Fibroblast of gingiva (primary cell): ENCODE measurements at places on chromosomes 6 and 20.

DNA sequence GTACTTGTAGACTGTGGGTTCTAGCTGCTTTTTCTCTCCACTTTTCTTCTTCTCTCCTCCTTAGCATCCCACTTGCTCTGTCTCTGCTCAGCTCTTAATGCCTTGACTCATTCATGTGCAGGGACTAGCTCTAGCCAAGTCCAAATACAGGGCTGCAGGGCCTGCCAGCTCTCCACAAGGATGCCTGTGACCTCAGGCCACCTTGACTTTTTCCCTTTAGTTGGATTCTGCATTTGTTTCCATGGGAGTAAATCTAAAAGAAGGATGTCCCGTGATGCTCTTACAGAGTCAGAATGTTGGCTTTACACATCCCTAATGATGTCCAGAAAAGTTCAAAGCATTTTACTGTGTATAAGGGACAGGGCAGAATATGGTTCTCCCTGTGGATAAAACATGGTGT, 101.8 kb upstream of the PREP start:
- DNase-seq, result no peak

DNA sequence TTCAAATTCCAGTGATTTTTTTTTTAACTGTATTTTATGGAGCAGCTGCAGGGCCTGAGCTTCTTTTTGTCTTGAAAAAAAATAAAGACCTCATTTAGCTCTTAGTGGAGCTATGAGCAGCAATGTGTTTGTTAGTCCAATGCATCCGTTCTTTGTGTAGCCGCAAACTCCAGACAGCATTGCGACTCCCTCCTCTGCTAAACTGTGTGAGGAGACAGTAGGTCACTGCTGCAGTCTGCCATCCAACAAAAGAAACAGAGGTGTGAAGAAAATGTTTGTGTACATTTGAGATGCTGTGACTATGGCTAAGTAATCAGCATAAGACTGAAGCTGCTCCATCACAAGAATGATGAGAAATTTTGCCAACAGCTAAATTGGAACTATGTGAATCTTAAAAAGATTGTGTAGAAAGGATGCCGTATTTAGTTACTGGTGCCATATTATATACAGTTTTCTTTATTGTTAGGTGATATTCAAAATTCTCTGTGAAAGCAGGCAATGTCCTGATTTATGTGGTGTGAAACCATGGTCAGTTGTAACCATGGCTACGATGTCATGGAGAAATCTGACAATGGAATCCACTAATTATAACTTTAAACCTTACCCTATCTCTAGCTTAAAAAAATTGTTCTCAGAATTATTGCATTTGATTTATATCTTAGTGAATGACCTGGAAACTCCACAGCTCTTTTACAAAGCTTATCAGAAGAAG, 428.8 kb upstream of the EPHA7 start:
- DNase-seq, result no peak

DNA sequence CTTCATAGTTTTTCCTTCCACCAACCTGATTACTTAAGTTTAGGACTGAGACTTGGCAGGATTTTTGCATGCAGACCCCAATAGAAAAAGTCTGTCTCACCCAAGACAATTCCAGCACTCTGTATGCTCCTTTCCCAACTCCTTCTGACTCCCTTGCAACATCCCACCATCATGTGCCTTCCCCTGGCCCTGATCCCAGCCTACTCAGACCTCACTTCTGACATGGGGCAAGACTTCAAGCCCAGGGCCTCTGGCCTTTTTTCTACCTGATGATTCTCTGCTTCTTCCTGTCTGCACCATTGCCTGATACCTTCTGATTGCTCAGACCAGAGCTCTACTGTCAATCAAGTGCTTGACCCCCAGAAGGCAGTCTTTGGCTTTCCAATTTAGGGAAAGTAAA, 96.6 kb downstream of the HAO1 start:
- DNase-seq, result peak; percentile 81

DNA sequence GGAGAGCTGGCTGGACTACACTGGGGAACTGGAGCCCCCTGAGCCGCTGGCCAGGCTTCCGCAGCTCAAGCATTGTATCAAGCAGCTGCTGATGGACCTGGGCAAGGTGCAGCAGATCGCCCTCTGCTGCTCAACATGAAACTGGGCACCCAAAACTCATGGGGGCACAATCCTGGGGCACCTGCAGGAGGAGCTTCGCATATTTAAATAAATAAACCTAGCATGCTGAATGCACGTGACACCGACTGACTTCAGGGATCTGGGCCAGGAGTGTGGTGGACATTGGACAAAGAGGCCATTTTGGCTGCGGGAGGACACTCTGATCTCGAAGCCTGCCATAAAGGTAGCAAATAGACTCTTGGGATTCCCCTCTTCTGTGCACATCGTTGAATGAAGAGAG, 6.8 kb downstream of the SCAND1 start:
- peak; percentile 10 for DNase-seq

DNA sequence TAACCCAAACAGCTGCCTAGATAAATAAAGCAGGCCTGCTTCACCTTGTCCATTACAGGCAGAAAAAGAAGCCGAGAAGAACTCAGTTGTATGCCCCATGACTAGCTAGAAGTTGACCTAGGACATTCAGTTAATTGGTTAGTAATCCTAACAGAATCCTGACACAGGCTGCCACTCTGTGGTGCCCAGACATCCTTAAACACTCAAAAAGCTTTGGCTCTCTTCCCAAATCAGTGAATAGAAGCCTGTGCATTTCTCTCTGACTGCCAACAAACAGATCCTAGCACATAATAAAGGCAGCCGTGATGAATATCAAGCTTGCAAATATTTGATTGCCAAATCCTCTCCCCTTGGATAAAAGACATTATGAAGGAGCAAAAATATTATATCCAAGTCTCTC, 519.1 kb upstream of the EYS start:
- DNase-seq, result no peak

DNA sequence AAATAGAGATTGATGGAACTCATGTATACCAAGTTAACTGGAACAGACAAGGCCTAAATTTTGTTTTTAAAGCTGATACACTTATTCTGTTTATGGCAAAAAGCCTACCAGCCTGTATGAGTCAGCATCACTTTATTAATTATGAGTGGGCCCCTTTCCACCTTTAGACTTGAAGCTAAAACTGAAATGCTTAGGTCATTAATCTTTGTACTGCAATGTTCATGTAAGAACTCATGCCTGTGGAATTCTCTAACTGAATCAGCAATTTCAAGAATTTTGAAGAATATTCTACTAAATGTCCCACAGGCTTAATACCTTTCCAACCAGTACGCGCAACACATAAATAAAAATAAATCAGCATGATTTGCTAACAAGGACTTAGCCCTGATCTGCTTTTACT, 140.2 kb upstream of the PHACTR1 start:
- peak; percentile 61 for DNase-seq

DNA sequence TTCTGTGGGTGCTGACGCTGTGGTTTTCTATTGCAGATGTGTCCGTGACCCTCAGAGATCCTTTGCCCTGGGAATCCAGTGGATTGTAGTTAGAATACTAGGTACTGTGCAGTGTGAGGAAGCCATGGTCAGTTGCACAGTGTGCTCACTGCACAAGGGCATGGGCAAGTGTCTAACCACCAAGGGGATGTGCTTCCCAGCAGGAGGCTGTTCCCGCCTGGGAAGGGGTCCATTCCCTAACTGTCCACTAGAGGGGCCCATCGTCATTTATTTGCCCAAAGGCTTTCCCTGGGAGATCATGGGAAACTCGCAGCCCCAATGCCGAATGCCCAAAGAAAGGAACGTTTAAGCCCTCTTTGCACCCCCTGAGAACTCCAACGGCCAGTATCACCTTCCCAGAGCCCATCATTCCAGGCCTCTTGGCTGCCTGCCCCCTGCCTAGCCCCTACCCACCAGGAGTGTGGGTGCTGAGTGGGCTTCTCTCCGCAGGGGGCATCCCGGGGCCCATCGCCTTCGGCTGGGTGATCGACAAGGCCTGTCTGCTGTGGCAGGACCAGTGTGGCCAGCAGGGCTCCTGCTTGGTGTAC, 26.2 kb downstream of the SLCO4A1 start:
- DNase-seq, result peak; percentile 64

DNA sequence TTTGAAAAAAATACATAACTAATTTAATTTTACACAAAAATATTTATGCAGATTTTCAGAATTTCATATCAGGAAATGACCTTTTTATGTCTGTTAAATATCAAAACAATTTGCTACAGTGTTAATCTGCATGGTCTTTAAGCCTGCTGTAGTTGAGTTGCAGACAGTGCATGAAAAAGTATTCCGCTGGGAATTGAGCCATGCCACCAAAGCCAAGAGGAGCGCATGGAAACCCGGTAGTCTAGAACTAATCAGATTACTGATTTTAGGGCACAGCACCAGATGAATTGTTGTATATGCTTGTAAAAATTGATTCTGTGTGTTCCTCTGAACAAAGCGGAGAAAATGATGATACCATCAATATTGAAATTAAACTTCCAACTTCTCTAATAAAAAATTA, 34.3 kb upstream of the LAMP5 start:
- DNase-seq, result no peak

GRCh38 chr6:2439082-2439481, 193.7 kb upstream of the GMDS start:
- DNase-seq, result no peak

DNA sequence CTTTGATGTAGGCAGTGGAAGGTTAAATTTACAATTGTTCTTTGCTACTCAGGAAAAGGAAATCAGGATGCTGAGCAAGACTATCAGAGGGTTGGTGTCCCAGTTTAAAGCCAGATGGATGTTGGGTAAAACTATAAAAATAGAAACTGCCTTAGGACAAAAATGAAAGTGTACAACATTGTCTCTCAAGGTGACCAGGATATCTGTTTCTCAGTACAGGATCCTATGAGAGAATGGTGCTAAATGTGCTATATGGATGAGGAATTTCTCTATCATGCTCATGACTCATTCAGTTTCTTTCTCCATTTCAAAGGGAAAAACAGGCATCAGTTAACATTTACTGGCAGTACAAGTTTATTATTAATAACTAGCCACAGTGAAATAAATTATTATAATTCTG, 534.2 kb upstream of the GJE1 start:
- peak; percentile 4 for DNase-seq

DNA sequence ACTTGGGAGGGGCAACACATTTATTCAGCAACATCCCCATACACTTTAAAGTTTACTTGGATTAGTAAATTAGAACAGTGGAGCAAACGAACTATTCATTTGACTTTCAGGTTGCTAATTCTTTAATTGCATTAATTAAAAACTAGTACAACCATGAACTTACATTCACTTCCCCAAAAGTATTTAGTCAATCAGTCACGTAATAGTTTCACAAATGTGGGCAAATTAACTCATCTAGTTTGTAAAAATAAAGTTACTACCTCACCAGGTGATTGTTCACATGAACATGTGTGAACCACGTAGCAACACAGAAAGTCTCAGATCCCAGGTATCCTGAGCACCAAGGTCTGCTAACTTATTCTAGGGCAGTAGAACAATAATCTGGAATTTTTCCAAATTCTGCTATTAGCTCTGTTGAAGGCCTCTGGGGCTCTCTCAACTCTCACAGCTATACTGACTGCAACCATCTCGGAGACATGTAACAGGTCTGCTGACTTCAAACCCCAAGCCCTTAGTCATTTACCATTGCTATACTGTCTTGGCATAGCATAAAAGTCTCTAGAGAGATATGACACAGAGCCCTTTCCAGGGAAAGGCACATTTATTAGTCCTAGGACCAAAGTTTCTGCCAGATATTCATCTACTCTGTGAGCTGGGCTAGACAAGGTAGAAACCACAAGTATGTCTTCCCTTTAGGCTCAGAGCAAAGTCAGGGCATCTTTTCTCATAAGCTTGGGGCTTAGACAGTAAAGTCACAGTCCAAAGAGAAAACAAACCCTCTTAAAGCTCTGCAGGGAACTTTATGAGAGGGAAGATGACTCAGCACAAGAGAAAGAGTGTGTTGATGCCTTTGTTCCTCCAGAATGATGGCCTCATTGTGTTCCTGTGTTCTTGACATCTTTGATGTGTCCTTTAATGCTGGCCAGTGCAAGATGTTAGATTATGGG, 50.9 kb upstream of the CCDC28A start:
- peak; percentile 10 for DNase-seq

DNA sequence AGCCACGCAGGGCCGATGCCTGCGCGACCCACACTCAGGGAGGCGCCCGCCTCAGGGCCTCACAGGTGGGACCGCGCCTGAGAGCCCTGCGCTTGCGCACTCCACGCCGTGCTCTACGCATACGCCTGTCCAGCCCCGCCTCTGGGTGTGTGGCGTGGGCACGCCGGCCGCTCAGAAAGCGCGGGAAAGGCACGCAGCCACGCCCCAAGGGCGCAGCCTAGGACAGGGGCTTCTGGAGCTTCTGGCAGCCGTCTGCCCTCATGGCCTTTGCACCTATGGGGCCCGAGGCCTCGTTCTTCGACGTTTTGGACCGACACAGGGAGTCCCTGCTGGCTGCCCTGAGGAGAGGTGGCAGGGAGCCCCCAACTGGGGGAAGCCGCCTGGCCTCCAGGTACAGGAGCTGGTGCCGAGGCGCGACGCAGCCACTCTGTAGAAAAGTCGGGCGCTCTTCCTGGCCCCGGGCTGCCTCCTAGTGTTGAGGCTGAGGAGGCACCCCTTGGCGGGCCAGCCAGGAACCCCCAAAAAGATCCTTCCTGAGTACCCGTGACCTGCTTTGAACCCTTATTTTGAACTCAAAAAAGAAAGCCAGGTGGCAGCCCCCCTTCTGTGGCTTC, at the start of gene SPO11:
TSS of gene SPO11 (plus strand) at position 196 of the 614 bp plus-strand sequence. CDS start at position 261, 65 bp downstream.
- no peak for DNase-seq

DNA sequence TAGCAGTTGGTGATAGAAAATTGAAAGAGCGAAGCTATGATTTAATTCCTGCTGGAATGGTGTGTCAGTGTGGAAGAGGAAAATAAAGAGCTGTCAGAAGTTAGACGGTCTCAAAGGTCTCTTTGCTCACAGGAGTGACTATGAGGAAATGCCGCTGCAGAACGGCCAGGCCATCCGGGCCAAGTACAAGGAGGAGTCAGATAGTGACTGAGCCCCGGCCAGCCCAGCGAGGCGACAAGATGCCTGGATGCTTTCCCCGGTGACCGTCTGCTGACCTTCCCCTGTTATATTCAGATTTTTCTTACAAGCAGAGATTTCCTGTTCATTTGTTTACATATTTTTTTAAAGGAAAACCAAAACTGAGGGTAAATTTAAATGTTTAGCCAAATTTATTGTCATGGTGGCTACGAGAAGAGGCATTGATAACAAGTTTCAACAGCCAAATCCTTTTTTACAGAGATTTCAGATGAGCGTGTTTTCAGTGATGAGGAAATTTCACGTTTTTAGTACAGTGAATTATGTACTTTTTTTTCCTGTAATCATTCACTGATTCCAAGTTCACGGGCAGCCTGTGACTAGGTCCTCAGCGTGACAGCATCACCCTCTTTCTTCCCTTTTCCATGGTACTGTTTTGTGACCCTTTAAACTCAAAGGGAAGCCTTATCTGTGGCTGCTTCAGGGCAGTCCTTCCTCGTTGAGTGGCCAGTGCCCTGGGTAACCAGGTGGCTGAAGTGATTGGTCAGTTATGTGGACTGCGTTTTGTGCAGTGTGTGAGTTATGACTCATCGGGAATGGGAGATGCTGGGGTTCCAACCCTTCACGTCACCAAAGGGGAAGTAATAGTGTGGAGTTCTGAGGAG, 12.6 kb downstream of the DYNLT1 start:
- DNase-seq, result peak; percentile 42
